NB4 (cell line): ENCODE measurements at places on chromosomes 4 and X.

DNA sequence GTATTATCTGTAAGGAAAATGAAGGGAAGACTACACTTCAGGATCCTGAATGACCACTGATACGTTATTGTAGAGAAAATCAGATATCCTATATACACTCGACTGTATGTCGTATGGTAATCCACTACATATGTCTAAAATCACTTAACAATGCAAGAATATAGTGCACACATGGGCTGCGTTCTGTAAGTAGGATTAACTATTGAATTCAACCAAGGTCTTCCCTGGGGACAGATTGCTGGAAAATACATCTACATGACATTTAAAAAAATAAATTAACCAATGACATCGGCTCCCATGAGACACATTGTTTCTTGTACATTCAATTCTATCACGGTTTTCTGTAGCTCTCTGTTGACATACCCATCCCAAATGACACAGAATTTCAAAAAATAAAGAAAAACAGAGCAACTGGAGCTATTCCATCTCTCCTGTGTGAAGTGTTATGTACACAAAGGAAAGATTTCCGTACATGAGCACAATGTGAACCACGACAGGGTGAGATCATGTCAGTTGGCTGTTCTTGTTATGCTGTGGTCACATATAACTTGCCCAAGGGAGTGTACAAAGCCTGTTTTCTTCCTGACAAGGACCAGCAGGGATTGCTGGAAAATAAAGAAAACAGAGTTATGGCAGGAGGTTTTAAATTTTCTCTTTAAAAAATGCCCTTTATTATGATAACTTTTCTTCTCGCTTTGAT, 6.1 kb downstream of the ENOX2 start:
- no peak for DNase-seq

GRCh38 chrX:132918523-132918922, 39.9 kb downstream of the HS6ST2 start:
- DNase-seq = no peak

DNA sequence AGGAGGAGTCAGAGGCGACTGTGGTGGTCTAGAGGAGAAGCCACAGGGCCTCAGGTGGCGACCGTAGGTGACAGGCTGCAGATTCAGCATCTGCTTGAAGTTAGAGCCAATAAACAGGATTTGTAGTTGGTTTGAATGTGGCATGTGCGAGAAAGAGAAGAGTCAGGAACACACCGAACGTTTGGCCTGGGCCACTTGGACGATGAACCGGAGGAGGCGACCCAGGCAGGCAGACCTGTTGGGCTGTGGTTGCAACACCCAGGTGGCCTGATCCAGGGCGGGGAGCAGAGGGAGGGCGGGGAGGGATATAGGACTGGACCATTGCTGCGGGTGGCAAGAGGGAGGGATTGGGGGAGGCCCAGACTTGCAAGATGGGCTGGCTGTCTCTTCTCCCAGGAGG, 10.0 kb upstream of the PSAPL1 start:
- DNase-seq = no peak

DNA sequence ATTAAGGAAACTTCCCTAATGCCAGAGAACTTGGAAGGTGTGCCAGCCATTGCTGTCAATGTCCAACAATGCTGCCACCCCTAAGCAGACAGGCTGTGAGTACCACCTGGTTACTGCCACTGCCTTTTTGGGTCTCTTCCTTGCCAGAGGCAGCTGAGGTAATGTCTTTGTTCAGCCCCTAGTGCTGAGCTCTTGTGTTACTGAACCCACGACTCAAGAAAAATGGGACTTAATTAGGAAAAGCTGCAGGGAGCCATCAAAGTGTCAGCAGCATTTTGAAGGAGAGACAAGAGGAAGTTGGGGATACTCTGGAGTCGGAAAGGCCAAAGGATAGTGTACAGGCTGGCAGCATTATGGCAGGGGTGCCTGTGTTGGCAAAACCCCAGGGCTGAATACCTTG, 283.7 kb downstream of the AFF2 start:
- DNase-seq = no peak

- no peak for DNase-seq
Observed at GRCh38 chr4:182585321-182585720, 331.9 kb downstream of the DCTD start.

DNA sequence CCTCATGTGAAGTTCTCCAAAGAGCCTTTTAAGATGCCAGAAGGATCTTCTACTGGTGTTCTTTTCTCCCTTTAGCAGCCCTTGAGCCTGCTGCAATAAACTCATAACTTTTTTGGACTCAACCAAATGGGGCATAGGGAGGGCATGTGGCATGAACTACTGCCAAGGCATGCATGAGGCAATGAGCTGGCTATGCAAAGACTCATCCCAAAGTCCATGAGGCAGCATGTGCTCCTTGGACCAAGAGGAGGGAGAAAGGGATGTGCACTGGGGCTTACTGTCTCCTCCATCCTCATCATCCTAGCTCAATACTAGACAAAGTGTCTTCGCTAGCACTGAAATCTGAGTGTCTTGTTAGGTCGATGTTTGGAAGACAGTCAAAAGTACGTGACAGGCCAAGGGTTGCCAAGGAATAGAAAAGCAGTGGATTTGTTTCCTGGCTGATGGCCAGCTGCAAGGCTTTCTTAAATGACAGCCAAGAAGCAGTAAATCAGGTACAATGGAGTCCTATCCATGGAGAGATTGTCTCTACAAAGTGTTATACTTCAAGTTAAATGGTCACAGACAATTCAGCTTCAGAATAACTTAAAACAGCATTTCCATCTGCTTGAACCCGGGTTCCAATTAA, 44.5 kb upstream of the ATXN3L start:
- DNase-seq = no peak

DNA sequence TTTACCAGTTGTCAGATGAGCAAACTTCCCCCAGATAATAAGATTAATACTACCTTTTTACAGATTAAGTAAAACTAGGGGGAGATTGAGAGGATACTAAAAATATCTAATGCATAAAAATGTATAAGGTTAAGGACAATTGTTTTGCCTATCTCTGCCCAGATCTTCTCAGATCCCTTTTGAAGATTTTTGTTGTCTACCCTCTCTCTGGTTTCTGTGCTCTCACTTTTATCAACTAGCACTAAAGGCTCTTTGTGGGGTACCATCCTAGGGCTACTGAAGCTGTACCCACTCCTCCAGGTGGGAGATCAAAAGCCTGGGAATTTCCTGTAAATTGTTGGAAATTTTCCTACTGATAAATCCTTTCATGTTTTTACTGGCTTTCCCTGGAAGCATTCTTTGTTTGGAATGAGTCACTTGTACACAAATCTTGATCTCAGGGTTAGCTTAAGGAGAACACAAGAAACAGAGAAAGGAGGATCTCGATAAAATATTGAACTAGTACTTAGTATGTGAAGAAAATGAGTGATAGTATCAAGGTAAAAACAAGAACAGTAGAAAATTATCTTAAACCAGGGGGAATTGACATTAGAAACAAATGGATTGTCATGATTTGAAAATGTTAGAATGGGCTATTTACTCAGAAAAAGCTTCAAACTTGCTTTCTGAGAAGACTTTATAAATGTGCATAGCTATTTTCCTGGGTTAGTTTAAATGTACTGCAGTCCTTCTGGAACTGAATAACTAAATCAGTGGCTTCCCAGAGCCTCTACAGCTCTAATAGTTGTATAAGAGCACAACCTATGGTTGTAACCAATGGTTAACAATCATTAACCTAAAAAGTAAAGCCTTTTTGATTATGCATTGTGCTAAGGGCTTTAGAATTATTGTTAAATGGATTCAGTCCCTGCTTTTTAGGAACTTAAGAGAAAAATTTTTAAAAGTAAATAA, 679.9 kb upstream of the MAGEB2 start:
- no peak for DNase-seq

GRCh38 chrX:118347131-118347530, 1.2 kb downstream of the WDR44 start:
- DNase-seq = peak; percentile 45

GRCh38 chrX:81390237-81390636, 188.3 kb downstream of the SH3BGRL start:
- no peak for DNase-seq

DNA sequence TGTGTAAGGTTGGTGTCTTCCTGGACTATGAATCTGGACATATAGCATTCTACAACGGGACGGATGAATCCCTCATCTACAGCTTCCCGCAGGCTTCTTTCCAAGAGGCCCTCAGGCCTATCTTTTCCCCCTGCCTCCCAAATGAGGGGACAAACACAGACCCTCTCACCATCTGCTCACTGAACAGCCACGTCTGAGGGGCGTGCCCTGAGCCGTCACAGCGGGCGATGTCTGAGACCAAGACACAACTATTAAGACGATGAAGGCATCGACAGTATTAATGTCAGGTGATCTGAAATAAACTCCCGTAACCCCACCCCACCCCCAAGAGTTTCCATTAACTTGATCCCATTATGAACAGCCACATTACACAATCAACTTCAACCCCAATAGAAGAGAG, 7.9 kb downstream of the TRIML1 start:
- no peak for DNase-seq

- no peak for DNase-seq
Observed at GRCh38 chr4:176309046-176309445, 10.7 kb upstream of the SPCS3 start.

DNA sequence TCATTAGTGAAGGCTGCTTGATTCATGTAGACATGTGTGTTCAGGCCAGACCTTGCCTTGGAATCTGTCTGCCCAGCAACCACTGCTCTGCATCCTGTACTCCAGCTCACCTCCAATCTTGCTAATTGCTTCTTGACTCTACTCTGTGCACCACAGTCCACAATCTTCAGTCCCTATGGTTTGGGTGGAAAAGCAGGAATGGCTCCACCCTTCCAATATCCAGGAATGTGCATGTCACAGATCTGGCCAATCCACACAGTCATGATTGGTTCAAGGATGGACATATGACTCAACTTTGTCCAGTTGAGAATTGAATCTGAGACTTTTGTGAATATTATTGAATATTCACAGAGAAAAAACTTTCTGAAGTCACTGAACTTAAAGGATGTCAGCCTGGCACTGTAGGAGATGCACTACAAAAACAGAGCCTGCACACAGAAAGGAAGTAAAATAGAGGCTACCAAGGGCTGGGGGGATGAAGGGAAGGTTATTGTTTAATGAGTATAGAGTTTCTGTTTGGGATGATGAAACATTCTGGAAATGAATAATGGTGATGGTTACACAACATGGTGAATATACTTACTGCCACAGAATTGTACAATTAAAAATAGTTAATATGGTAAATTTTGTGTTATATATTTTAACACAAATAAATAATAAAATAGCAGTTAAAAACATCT, 161.3 kb upstream of the USP38 start:
- peak; percentile 31 for DNase-seq

DNA sequence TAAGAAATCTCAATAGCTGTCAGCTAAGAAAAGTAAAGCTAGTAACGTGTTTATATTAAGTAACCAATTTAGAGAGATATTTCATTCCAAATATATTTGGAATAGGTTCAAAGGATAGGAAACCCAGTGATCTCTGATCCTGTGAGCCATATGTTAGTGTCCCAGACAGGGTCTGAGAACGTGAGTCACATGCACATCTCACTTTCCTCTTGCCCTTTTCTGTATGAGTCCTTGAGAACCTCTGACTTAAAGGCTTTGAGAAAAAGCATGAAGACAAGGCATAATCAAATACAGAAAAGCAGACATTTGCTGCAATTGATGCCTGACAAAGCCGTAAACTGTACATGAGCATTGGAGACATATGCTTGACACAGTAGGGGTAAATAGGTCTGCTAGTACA, 655.1 kb upstream of the ADGRL3 start:
- no peak for DNase-seq

DNA sequence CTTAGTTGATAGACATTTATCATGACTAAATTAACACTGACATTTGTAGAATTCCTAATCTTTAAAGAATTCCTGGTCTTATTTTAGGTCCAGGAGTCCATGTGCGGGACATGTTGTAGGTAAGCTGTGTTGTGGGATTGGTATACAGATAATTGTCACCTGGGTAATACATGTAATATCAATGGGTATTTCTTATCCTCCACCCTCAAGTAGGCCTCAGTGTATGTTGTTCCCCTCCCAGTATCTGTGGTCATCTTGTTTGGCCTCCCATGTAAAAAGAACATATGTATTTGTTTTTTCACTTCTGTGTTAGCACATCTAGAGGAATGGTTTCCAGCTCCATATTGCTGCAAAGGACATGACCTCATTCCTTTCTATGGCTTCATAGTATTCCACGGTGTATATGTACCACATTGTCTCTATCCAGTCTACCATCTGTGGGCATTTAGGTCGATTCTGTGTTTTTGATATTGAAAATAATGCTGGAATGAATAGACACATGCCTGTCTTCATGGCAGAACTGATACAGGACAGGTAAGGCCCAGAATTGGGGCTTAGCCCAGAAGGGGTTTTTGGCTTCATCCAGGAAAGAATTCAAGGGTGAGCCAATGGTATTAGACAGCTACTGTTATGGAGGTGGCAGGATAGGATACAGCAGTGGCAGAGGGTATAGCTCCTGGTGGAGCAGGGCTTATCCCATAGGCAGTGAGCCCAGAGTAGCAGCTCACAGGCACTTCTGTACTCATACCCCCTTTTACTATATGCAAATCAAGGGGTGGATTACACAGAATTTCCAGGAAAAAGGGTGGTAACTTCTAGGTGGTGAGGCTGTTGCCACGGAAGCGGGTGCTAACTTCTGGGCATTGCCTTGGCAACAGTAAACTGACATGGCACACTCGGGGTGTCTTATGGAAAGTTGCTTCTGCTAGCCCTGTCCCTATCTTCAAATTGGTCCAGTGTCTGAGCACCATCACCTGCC, 66.1 kb upstream of the WDR1 start:
- no peak for DNase-seq

DNA sequence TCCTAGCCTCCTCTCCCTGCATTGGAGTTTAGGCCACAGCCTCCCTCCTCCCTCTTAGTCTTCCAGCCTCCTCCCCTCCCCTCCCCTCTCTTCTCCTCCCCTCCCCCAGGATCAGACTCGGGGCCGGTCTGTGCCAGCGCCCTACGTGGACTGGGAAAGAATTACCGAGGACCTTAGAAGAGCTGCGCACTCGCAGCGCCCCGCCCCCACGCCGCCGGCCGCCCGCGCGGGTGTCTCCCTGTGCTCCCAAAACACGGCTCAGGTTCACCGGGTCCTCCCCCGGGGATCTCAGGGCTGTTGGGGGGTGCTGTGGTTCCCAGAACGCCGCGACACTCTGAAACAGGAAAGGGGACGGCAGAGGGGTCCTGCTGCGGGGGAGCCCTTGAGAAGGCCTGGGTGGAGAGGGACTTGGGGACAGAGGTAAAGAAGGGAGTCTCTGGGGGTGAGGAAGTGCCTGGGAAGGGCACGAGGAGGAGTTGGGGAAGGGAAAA, 122.3 kb upstream of the TBL1X start:
- peak; percentile 88 for DNase-seq

- no peak for DNase-seq
Observed at GRCh38 chr4:152565333-152565732, 29.4 kb upstream of the FBXW7 start.
